Sigmoid colon (tissue), 7 donors: ENCODE measurements at places on chromosomes 4 and X. TPM values are rescaled to one million over a fixed set of nuclear protein-coding genes. Genes with fewer than 3 reads are reported as not detected.
A peak's percentile ranks its signal among the peaks of the same experiment; 100 is the strongest.

DNA sequence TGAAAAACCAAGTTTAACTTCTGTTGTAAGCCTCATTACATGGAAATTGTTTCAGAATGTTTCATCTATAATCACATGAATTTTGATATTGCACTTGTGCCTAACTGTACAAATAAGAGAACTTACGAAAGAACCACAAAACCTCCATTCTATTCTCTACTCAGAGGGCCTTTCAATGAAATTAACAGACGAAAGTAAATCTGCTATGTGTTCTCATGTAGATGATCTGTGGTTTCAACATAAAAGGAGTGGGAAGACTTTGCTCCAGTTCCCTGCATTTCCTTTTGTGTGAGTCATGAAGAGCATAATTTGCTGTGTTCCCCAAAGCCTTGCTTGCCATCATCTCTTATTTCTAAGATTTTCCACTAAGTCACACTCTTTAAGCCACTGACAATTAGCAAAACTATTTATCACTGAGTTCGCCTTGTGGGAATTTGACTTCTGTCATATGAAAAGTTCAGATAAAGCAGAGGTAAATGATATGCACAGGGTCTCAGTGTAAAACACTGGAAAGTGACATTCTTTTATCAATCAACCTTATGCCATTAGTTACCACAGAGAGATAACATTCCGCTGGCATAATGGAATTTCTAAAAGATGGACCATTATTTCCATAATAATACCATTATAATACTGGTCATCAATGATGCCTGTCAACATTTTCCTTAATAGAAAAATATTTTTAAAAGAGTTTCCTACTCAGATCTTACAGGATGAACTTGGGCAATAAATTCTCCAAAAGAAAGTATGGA, 329.8 kb downstream of the NR3C2 start:
- no peak for DNase-seq

- DNase-seq: peak; percentile 77
Observed at GRCh38 chr4:150079081-150079581, 886 bp downstream of the DCLK2 start.

DNA sequence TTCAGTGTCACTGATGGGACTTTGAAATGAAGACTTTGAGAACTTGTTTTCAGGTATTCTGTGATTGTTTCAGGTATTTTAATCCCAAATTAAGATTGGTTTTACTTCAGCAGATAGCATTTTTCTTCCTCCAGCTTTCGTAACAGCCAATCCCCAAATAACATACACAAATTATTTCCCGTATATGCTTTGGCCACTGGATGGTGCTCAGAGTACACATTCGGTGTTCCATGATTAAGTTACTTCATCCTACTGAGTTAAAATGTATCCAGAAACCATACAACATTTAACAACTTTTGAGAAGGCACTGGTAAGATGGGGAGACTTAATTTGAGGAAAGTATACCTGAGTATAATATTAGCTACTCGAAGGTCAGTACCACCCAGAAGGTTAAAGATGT, 233.4 kb upstream of the FAM47A start:
- no peak for DNase-seq

GRCh38 chrX:154037754-154038153, 18.1 kb upstream of the IRAK1 start:
- DNase-seq: no peak

DNA sequence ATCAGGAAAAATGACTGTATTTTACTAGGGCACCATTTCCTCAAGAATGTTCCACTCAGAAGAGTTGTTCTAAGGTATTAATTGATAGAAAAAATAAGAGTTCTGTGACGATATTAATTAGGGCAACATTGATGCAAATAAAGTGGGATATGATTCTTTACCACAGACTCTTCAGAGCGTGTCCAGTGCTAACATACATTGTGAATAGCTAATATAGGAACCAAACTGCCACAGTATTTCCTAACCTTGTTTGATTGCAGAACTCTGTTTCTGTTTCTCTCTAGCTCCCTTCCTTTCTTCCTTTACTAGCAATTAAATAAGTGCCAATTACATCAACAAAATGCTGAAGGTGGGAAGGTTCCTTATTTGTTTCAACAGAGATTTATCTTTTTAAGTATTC, 154.1 kb upstream of the CPEB2 start:
- no peak for DNase-seq

DNA sequence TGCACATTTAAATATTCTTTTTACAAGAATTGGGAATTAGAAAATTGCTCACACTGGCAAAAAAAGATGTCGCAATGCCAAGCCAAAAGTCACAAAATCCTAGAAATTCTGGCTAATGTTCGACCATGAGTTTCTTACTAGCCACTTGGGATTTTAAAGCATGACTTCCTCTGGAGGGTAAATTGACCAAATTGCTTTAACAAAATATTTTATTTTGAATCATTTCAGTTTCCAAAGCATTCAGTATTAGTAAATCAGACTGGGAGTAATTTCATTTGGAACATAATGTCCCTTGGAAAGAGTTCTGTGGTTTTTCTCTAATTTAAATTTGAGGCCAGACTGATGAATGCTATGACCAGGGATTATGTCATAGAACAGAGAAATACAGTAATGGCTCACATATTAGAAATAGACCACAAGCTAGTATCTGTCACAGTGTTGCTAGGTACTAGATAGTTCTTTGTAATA, 7.6 kb upstream of the CXCL5 start:
- no peak for DNase-seq

DNA sequence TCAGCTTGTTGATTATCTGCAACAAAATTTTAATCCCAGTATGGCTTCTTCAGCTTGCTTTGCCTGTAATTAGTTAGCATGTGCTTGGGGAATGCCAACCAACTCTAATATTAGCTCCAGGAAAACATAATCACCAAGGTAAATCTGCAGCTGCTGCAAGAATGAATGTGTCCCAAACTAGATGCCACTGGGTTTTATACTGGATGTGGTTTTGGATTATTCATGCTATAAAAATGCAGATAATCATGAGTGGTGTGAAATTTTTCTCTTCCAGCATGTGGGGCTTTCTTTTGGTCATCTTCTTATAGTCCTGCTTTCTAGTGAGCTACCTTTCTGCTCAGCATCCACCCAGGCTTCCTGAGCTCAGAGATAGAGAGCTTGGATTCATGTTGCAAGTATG, 295.9 kb upstream of the CASK start:
- no peak for DNase-seq

- peak; percentile 96 for DNase-seq
Observed at GRCh38 chrX:2928583-2929434, at the start of gene ARSD. Gene ARSD (minus strand): TSS chrX:2929339. CDS start chrX:2929275, 64 bp downstream.

- no peak for DNase-seq
Observed at GRCh38 chr4:1872870-1873269, 1.7 kb downstream of the NSD2 start.

DNA sequence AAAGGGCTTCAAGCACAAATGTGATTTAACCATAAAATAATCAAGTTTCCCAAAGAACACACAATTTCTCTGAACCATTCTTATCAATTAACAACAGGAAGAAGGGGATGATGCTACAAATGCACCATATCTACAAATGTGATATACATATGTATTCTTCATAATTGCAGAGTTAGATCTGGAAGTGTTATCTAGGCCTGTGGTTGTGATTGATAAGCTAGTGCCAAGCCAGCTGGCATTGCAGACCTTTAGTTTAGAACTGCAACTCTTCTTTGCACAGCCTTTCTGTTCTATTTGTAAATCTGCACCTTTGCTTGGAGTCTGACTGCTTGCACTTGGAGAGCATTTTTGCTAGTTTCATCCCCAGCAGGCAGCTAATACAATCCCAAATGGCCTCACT, 145.5 kb upstream of the NPY2R start:
- no peak for DNase-seq

DNA sequence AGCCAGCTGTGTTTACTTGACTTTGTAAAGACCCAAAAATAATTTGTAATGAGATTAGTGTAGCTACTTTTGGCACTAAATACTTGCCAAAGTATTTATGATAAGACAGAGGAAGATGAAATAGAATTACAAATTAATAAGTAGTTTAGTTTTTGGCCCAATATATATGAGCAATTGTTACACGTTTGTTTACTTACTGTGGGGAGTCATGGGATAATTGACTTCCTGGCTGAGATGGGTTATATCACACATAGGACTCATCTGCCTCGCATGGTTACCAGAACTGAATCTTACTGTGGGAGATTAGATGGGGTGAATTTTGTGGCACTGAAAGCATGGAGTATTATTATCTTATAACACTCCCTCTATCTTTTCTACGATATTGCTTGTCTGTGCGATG, 66.6 kb downstream of the INTS12 start:
- DNase-seq: no peak

GRCh38 chr4:170386511-170386910, 296.8 kb upstream of the AADAT start:
- DNase-seq: no peak

DNA sequence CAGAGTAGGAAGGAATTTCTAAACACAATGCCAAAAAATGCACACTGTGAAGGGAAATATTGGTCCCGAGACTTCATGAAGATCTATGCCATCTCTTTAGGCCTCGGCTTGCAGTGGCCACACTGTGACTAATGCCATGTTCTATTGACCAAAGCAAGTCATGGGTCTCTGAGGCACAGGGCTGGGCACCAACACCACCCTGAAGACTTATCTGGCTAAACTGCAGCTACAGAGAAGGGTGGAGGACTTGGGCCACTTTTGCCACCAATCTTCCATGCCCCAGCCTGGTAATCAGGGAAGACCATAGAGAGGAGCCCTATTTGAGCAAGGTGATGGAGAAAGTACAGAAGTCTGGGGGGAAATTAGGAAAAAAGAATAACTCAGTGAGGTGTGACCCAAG, 42.1 kb downstream of the HMX1 start:
- DNase-seq: peak; percentile 24

DNA sequence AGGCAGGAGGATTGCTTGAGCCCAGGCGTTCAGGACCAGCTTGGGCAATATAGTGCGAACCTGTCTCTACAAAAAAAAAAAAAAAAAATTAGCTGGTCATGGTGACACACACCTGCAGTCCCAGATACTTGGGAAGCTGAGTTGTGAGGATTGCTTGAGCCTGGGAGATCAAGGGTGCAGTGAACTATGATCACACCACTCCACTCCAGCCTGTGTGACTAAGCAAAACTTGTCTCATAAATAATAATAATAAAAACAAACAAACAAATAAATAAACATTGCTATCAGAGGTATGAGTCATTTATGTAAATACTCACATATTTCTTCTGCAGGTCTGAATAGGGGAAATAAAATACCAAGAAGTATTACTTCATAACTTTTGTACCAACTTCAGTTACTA, 1372.7 kb upstream of the AGA start:
- DNase-seq: no peak

GRCh38 chr4:99382745-99383360, 30.3 kb upstream of the ADH1C start:
- no peak for DNase-seq

- DNase-seq: no peak
Observed at GRCh38 chrX:105765691-105766090, 56.6 kb upstream of the NRK start.

GRCh38 chr4:110128472-110128919, 69.9 kb downstream of the ELOVL6 start:
- no peak for DNase-seq

DNA sequence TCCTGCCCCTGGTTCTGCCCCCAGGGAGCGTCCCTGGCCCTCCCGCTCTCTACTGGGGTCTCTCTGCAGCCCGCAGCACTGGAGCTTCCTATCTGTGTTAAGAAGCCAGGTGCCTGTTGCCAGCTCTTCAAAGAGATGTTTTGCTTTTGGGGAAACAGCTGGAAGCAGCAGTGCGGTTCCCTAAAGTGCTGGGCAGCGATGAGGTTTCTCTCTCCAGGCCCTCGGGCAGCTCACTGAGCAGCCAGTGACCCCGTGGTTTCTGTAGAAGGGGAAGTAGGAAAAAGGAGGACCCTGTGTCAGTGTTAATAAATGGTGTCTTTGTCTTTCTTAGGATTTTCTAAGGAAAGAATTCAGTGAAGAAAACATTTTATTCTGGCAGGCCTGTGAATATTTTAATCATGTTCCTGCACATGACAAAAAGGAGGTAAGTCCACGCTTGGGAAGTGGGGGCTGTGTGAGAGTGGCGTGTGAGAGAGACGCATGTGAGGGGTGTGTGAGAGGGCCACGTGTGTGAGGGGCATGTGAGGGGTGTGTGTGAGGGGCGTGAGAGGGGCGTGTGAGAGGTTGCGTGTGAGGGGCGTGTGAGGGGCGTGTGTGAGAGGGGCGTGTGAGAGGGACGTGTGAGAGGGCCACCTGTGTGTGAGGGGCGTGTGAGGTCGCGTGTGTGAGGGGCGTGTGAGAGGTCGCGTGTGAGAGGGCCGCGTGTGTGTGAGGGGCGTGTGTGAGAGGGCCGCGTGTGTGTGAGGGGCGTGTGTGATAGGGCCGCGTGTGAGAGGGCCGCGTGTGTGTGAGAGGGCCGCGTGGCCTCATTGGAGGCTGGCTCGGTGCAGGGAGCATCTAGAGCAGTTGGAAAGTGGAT, 27.1 kb upstream of the HGFAC start:
- peak; percentile 59 for DNase-seq

- no peak for DNase-seq
Observed at GRCh38 chr4:147060151-147060931, 114.7 kb upstream of the TTC29 start.

- DNase-seq: no peak
Observed at GRCh38 chr4:2927696-2928075, 35.5 kb downstream of the NOP14 start.

DNA sequence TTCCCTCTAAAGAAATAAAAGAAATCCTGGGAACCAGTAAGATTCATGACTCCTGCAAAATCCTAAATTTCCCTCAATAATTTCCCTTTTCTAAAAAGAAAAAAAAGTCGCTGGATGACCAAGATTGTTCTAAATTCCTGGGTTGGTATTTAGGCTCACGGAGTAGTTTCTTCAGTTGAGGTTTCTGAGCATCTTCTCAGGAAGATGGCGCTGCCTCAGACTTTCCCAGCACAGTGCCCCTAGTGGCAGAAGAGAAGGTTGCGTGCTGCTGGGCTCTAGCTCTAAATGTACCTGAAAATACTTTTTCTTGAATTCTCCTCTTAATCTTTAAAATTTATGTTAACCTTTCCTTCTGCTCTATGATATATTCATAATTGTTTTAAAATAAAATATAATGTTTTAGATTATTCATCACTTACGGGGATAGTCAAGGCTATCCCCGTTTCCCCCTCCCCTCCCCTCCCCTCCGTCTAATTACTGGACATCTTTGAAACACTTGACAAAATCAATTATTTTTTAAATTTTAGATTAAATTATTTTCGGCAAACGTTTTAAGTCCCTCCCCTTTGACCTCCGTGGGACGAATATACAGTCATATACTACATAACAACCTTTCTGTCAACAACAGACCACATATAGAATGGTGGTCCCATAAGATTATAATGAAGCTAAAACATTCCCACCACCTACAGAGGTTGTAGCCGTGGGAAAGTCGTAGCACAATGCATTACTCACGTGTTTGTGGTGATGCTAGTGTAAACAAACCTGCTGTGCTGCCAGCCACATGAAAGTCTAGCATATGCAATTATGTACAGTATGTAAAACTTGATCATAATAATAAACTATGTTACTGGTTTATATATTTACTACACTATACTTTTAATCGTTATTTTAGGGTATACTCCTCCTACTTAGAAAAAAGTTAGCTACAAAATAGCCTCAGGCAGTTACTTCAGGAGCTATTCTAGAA, 41.0 kb upstream of the GATB start:
- no peak for DNase-seq

FAM184B gene
- not detected for total RNA-seq

HMGN5 gene
- total RNA-seq: 11.8 TPM

UGT2B17 gene
- not detected for total RNA-seq

TLR3 gene
- 3.1 TPM for total RNA-seq

VEGFD gene
- 8.6 TPM for total RNA-seq

FREM3 gene
- not detected for total RNA-seq

ARR3 gene
- total RNA-seq: not detected

CXorf38 gene
- 11.4 TPM for total RNA-seq

PLXNB3 gene
- total RNA-seq: 9.2 TPM

GAB3 gene
- 2.0 TPM for total RNA-seq

DCAF12L2 gene
- total RNA-seq: 1.4 TPM

GLOD5 gene
- not detected for total RNA-seq

GLUD2 gene
- total RNA-seq: 0.82 TPM
